ENCODE measurements at places on chromosomes 4 and X.

DNA sequence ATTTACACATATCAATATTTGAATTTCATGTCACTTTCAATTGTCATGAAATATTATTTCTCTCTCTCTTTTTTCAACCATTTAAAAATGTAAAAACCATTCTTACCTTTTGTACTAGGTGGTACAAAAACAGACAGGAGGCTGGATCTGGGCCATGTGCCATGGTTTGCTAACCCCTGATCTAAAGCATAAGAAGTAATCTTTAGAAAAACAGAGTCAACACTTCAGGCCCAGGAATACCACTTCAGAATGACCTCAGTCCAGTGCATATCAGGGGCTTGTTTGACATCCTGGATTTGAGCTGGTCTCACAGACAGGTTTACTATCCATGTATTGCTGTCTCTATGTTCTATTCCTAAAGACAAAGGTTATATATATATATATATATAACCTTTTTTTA is 102.5 kb downstream of the DCHS2 start:
- no peaks in the 10 kb centered on the region for H3K4me1 ChIP-seq
- no peaks in the 10 kb centered on the region for H3K27me3 ChIP-seq
- DNase-seq = no peak
- H3K27ac ChIP-seq = no peak overlapping the region
- H3K36me3 ChIP-seq = no peaks in the 10 kb centered on the region

GRCh38 chrX:124268099-124268498 is 64.4 kb upstream of the TEX13D start:
- no peak overlapping the region for H3K27ac ChIP-seq
- no peaks in the 10 kb centered on the region for H3K36me3 ChIP-seq
- DNase-seq = no peak

- H3K4me1 ChIP-seq = no peaks in the 10 kb centered on the region
- no peaks in the 10 kb centered on the region for H3K36me3 ChIP-seq
- H3K27ac ChIP-seq = no peak overlapping the region
- DNase-seq = no peak
- H3K27me3 ChIP-seq = no peaks in the 10 kb centered on the region
These were observed 242.5 kb upstream of the VCX3A start for GRCh38 chrX:6777238-6778002.

- H3K4me3 ChIP-seq = no peak overlapping the region
- H3K4me1 ChIP-seq = no peaks in the 10 kb centered on the region
- H3K27ac ChIP-seq = no peak overlapping the region
- DNase-seq = no peak
These were observed 118.8 kb downstream of the GABRA2 start for GRCh38 chr4:46270986-46271596.

GRCh38 chr4:16245241-16245640 is 19.0 kb upstream of the TAPT1 start:
- H3K27me3 ChIP-seq = no peaks in the 10 kb centered on the region
- H3K36me3 ChIP-seq = no peaks in the 10 kb centered on the region
- H3K4me1 ChIP-seq = no peaks in the 10 kb centered on the region

DNA sequence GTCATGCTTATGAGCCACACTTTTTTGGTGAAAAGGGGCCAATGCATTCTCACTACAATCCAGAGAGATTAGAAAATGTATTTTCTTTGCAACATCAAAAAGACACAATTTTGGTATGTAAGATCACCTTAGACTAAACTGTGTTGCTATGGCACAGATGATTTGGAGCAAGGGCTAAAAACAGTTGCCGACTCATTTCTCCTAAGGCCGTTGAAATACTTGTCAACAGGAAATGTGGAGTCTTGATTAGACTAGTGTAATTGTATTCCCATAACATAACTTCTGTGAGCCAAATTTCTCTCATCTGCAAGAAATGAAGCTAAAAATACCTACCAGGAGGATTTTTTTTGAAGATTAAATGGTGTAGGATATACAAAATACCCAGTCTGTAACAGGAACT is 2547.7 kb downstream of the ARAP2 start:
- no peaks in the 10 kb centered on the region for H3K4me1 ChIP-seq
- H3K4me3 ChIP-seq = no peak overlapping the region
- no peak overlapping the region for H3K27ac ChIP-seq
- H3K27me3 ChIP-seq = no peaks in the 10 kb centered on the region
- no peaks in the 10 kb centered on the region for H3K36me3 ChIP-seq

GRCh38 chrX:120604361-120604782 is 471 bp downstream of the MCTS1 start:
- no peak for DNase-seq
- H3K27ac ChIP-seq = peak overlapping the region; percentile 84
- H3K4me3 ChIP-seq = peak overlapping the region; percentile 80
- H3K27me3 ChIP-seq = no peaks in the 10 kb centered on the region
- H3K36me3 ChIP-seq = no peaks in the 10 kb centered on the region

- no peaks in the 10 kb centered on the region for H3K36me3 ChIP-seq
- no peaks in the 10 kb centered on the region for H3K27me3 ChIP-seq
- H3K4me3 ChIP-seq = no peak overlapping the region
- no peak for DNase-seq
These were observed 193.6 kb upstream of the BANK1 start for GRCh38 chr4:101596781-101597552.

DNA sequence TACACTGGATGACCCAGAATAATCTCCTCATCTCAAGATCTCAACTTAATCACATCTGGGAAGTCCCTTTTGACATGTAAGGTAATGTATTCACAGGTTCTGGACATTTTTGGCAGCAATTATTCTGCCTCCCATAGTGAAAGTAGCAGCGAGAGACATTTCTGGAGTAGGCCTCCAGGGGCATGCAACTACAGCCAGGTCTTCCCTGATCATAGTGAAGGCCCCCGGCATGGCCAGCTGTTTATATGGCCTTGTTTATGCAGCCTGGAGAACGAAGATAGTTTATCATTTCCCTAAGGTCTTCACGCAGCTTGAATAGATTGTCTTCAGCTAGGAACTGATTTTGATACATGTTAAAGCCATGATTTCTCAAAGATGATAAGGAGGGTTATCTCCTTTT is 139.9 kb downstream of the RNF150 start:
- H3K27ac ChIP-seq = no peak overlapping the region
- H3K4me3 ChIP-seq = no peak overlapping the region
- no peaks in the 10 kb centered on the region for H3K36me3 ChIP-seq
- no peaks in the 10 kb centered on the region for H3K4me1 ChIP-seq
- DNase-seq = no peak

- no peak for DNase-seq
- no peak overlapping the region for H3K27ac ChIP-seq
- H3K4me1 ChIP-seq = no peaks in the 10 kb centered on the region
- no peak overlapping the region for H3K4me3 ChIP-seq
These were observed 44.6 kb upstream of the FGFBP2 start for GRCh38 chr4:16007471-16008095.

- no peaks in the 10 kb centered on the region for H3K27me3 ChIP-seq
- H3K36me3 ChIP-seq = no peaks in the 10 kb centered on the region
- DNase-seq = no peak
These were observed 112.9 kb downstream of the IRF2 start for GRCh38 chr4:184361443-184361842.

- no peaks in the 10 kb centered on the region for H3K36me3 ChIP-seq
- no peak overlapping the region for H3K4me3 ChIP-seq
- H3K4me1 ChIP-seq = no peaks in the 10 kb centered on the region
- no peak overlapping the region for H3K27ac ChIP-seq
These were observed 460.3 kb downstream of the MID1IP1 start for GRCh38 chrX:39261446-39262147.

DNA sequence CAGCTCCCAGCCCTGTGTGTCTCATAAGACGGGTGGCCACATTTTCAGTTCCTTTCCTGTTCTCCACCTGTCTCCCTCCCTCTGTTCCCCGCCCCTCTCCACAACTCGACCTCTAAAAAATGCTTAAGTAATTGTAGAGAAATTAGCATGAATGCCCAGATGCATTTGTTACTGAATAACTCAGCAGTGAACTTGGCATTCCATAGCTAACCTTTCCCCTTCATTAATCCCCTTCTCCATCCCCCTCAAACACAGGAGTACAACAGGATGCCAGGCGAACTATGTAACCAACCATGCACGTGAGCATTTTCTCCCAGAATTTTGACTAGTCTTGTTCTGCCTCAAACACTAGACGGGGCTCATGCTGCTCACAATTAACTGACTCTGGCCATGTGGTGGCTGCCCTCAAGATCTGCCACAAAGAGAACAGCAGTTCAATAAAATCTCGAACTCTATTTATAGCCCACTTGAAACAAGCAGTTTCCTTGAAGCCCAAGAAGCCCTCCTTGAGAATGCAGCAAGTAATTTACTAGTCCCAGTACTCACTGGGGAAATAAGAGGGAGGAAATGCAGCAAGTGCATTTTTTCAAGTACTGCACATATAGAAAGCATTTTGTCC is 351.2 kb downstream of the ARHGAP24 start:
- no peaks in the 10 kb centered on the region for H3K27me3 ChIP-seq
- H3K27ac ChIP-seq = no peak overlapping the region
- no peaks in the 10 kb centered on the region for H3K36me3 ChIP-seq
- H3K4me1 ChIP-seq = no peaks in the 10 kb centered on the region

GRCh38 chr4:143921181-143921580 is 15.8 kb upstream of the GYPE start:
- no peak overlapping the region for H3K4me3 ChIP-seq
- no peaks in the 10 kb centered on the region for H3K27me3 ChIP-seq
- DNase-seq = no peak
- no peaks in the 10 kb centered on the region for H3K36me3 ChIP-seq

Measured in HCT116 (cell line).